Thyroid gland (tissue), 4 donors: ENCODE measurements at places on chromosomes 13 and 19.

GRCh38 chr19:5154799-5155426, 185.7 kb downstream of the PTPRS start:
- DNase-seq = no peak

DNA sequence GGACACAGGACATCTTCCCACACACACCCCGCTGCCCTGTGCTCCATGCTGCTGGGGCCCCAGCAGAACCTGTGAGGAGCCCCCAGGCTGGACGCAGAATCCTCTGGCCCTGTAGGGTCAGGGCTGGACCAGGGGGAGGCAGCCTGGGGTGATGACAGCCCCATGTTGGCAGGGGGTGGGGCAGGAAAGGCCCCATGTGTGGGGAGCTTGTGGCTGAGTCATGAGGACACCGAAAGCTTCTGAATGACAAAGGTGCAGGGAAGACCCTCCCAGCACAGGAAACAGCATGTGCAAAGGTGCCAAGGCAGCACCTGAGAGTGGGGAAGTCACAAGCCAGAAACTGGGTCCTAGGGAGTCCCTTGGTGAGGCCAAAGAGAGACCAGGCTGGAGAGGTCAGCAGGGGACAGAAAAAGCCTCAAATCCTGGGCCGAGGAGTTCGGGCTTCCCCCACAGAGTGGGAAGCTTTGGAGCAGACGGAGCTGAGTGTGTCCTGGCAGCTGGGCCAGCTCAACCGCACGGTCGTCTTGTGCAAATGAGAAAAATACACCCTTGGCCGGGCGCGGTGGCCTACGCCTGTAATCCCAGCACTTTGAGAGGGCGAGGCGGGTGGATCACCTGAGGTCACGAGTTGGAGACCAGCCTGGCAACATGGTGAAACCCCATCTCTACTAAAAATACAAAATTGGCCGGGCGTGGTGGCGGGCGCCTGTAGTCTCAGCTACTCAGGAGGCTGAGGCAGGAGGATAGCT, 17.5 kb downstream of the ATP8B3 start:
- DNase-seq = no peak

DNA sequence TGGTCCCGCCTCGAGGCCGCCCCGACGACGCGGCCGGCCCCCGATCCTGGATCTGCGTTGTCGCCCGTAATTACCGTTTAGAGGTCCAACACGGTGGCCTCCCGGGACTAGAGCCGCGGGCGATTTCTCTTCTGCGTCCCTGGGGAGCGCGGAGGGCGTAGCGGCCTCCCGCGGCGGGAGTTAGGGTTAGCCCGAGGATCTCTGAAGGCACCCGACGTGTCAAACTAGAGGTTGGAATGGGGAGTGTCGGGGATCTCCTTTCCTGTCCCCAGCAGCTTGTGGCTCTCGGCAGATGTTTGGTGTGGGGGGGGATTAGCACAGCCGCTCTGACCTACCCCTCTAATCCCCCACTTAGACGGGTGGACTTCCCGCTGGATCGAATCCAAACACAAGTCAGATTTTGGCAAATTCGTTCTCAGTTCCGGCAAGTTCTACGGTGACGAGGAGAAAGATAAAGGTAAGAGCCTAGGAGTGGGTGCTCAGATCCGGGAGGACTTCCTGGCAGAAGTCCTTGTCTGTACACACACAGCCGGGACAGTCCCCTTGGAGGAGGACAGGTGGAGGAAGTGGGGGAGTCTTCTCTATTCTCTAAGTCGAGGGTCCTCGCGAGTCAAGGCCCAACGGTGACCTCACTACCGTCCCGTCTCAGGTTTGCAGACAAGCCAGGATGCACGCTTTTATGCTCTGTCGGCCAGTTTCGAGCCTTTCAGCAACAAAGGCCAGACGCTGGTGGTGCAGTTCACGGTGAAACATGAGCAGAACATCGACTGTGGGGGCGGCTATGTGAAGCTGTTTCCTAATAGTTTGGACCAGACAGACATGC, 581 bp downstream of the CALR start:
- peak; percentile 21 for DNase-seq

- peak; percentile 46 for DNase-seq
Measured at GRCh38 chr13:24680258-24680920, at the start of gene ATP12A. ATP12A (plus strand) TSS chr13:24680408; CDS start chr13:24680744, 336 bp downstream.

GRCh38 chr13:44867825-44868224, 121.4 kb downstream of the NUFIP1 start:
- no peak for DNase-seq

GRCh38 chr19:10086591-10087192, 575 bp downstream of the SHFL start:
- DNase-seq = no peak
